ENCODE measurements at places on chromosomes 5 and 9. TPM values are rescaled to one million over a fixed set of nuclear protein-coding genes. Genes with fewer than 3 reads are reported as not detected.
A peak's percentile ranks its signal among the peaks of the same experiment; 100 is the strongest.

DNA sequence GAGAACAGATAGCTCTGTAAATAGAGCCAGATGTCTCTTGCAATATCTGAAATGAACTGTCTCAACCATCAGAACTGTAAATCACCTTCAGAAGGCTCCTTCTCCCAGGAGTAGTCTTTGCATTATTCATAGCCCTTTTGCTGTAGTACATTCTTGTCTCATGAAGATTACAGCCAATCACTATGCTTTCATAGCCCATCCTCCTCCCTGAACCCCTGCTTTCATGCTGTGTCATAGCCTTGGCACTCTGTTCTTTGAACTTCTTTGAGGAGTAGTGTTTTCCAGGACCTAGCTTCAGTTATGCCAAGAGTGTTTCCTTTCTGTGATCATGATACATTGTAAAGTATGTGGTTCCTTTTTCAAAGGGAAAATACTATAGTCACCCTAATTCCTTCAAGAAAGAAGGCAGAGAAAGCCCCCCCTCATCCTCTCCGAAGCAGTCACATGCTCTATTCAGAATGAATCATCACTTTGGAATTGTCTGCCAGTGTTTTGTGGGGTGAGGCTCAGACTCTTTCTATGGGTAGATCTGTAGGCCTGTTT lies 61.1 kb downstream of the GRIA1 start:
- H3K4me3 ChIP-seq: no peak overlapping the region
- DNase-seq: no peak
- H3K36me3 ChIP-seq: no peaks in the 10 kb centered on the region
- H3K27ac ChIP-seq: no peak overlapping the region

DNA sequence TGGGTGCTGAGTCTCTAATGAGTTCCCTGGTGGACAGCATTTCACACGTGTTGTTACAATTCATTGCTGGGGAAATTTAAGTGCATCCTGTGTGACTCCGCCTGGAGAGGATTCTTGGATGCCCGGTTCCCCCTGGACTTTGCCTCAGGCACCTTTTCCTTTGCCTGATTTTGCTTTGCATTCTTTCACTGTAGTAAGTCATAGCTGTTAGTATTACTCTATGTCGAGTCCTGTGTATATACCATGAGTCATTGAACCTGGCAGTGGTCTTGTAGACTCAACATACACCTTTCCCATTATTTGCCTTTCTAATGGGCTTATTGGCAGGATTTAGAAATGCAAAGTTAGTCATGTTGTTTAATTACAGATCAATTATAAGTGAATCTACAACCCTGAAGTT lies 81.9 kb upstream of the DHFR start:
- H3K27ac ChIP-seq: no peak overlapping the region
- H3K36me3 ChIP-seq: no peaks in the 10 kb centered on the region
- peaks cover 6% of the 10 kb centered on the region for H3K4me1 ChIP-seq
- no peaks in the 10 kb centered on the region for H3K27me3 ChIP-seq
- no peak for DNase-seq

DNA sequence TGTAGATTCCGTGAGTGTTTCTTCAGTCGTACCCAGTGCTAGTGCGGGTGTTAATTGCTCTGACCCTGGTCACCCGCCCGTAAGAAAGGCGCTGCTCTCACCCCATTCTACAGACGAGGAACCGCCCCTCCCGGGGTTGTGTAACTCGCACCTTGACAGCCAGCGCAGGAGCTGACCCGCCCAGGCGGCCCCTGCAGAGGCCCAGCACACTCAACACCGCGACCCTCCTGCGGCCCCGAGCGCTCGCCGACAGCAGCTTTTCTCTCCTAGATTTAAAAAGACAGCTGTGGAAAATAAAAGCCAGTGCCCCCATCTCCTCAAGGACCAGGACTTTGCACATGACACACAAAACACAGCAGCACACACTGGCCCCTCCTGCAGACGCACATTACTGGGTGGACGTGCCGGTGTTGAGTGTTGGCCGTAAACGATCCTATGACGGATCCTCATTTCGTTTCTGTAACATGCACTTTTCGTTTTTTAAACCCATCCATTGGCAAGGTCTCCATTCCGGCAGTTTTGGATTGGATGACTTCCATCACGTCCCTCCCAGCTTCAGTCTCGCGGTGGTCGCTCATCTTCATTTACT lies 22.9 kb downstream of the OR2V2 start:
- H3K27me3 ChIP-seq: peaks cover 25% of the 10 kb centered on the region
- H3K4me3 ChIP-seq: no peak overlapping the region
- no peaks in the 10 kb centered on the region for H3K36me3 ChIP-seq
- H3K4me1 ChIP-seq: peaks cover 9% of the 10 kb centered on the region

GRCh38 chr5:21856987-21857386 lies 996.2 kb downstream of the CDH12 start:
- no peaks in the 10 kb centered on the region for H3K27me3 ChIP-seq
- no peak overlapping the region for H3K27ac ChIP-seq
- no peak overlapping the region for H3K4me3 ChIP-seq
- H3K36me3 ChIP-seq: no peaks in the 10 kb centered on the region
- DNase-seq: no peak

DNA sequence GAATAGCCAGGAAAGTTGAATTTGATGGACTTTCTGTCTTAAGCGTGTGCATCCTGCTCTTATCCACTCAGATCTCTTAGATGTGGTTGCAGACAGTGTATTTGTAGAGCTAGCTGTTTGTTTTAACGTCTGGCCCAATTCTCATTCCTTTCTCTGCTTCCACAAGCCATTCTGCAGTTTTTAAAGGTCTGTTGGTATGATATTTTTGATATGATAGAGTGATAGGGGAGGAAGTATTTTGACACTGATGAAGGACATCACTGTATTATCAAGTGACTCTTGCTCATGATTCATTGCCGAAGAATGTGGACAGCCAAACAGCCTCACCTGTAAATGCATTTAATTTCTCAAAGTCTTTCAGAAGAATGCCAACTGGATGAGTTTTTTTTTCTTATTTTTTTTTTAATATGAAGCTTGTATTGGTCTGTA lies 4.5 kb downstream of the TJP2 start:
- DNase-seq: no peak
- H3K4me1 ChIP-seq: peaks cover 10% of the 10 kb centered on the region
- H3K27me3 ChIP-seq: peaks cover 14% of the 10 kb centered on the region
- no peak overlapping the region for H3K4me3 ChIP-seq

GRCh38 chr5:95983080-95983479 lies 21.4 kb upstream of the ELL2 start:
- DNase-seq: no peak
- H3K36me3 ChIP-seq: no peaks in the 10 kb centered on the region
- no peak overlapping the region for H3K4me3 ChIP-seq
- H3K27me3 ChIP-seq: no peaks in the 10 kb centered on the region

DNA sequence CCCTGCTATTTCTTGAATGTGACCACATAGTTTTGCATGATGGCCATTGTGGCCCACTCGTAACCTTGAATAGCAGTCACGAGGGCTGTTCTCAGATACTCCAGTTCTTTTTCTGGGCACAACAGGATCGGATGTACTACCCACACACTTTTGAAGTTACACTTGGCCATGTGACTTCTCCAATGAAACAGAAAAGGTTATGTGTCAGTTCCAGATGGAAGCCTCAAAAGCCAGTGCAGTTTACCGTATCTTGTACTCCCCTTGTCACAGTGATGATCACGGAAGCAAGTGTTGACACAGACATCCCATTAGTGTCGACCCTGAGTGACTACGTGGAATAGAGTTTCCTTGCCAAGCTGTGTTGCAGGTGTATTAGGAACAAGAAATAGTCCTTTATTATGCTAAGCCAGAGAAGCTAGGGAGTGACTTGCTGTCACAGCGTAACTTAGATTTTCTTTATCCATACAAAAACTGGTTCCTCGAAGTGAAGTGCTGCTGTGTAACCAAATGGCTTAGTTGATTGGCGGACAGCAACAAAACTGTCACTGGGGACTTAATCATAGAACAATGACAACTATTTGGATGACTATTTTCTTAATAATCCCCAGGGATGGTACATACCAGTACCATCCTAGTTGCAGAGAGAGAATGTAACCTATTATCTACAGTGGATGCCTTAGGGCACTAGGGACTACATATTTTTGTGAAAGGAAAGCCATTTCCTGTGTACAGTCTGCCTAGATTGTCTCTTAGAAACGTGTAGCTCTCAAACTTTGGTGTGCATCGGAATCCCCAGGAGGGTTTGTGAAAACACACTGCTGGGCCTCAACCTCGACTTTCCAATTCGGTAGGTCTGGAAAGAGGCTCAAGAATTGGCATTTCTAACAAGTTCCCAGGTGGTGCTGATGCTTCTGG lies 90.1 kb upstream of the DMRT1 start:
- peaks cover 10% of the 10 kb centered on the region for H3K4me1 ChIP-seq
- no peak overlapping the region for H3K27ac ChIP-seq
- H3K4me3 ChIP-seq: no peak overlapping the region
- DNase-seq: no peak
- H3K27me3 ChIP-seq: no peaks in the 10 kb centered on the region
- no peaks in the 10 kb centered on the region for H3K36me3 ChIP-seq

- no peak for DNase-seq
- H3K4me3 ChIP-seq: no peak overlapping the region
- H3K27me3 ChIP-seq: no peaks in the 10 kb centered on the region
- H3K27ac ChIP-seq: no peak overlapping the region
- no peaks in the 10 kb centered on the region for H3K36me3 ChIP-seq
These were observed 79.8 kb downstream of the MROH2B start for GRCh38 chr5:40991168-40991980.

Gene ARAP3
- 1.2 TPM for total RNA-seq

DNA sequence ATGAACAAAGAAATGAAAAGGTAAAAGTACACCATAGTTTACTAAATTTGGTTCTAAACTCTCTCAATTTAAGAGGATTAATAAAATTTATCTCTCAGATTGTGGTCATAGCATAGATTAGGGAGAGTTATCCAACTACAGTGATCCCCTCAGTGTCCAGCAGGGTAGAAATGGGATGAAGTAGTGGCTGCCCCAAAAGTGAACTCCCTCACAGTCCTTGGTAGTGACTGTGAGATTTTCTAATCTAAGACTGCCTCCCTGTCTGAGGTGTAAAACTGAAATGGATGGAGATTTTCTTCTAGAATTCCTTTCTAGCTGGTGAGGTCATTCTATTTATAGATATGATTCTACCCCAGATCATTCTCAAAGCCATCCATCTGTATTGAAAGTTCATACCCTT lies 455.5 kb downstream of the ACTL7B start:
- H3K4me1 ChIP-seq: no peaks in the 10 kb centered on the region
- no peak for DNase-seq
- H3K27ac ChIP-seq: no peak overlapping the region
- no peaks in the 10 kb centered on the region for H3K27me3 ChIP-seq

DNA sequence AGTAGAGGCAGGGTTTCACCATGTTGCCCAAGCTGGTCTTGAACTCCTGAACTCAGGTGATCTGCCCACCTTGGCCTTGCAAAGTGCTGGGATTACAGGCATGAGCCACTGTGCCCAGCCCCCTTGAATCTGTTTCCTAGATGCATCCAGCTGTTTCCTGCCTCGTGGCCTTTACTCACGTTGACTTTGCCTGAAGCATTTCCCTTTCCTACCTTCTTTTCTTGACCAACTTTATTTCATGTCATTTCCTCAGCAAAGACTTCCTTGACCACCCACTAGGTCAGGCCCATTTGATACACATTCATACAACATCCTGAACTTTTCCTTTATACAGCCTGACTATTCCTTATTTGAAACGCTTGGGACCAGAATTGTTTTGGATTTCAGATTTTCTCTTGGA lies 51.0 kb downstream of the DOCK2 start:
- no peaks in the 10 kb centered on the region for H3K27me3 ChIP-seq
- no peak overlapping the region for H3K27ac ChIP-seq
- DNase-seq: no peak
- H3K36me3 ChIP-seq: peaks cover 22% of the 10 kb centered on the region
- no peak overlapping the region for H3K4me3 ChIP-seq

GRCh38 chr5:42250-42649 lies 49.7 kb upstream of the PLEKHG4B start:
- no peak overlapping the region for H3K4me3 ChIP-seq
- no peaks in the 10 kb centered on the region for H3K27me3 ChIP-seq
- no peaks in the 10 kb centered on the region for H3K4me1 ChIP-seq
- no peaks in the 10 kb centered on the region for H3K36me3 ChIP-seq

- no peak overlapping the region for H3K4me3 ChIP-seq
These were observed 205.2 kb downstream of the PIK3R1 start for GRCh38 chr5:68420476-68421344.

DNA sequence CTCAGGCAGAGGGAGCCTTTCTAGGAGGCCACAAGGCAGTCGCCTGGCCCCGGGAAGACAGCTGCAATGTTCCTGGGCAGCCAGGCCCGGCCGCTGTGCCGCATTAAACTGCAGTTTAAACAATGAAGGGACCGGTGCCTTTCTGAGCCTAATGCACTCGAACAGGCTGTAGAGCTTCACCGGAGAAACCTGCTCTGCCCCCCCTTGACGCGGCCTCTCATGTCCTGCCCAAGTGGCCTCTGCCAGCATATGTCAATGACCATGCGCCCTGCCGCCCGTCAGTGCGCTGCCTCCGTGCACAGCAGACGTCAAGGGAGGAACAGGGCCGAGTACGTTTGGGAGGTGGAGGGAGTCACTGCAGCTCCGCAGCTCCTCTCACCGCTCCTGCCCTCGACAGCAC lies 38.4 kb upstream of the BARHL1 start:
- no peak overlapping the region for H3K4me3 ChIP-seq
- no peaks in the 10 kb centered on the region for H3K36me3 ChIP-seq
- H3K27me3 ChIP-seq: no peaks in the 10 kb centered on the region
- no peak overlapping the region for H3K27ac ChIP-seq
- H3K4me1 ChIP-seq: no peaks in the 10 kb centered on the region

Gene SLC6A3
- not detected for total RNA-seq

GRCh38 chr5:176529741-176530141 lies 7.5 kb downstream of the RNF44 start:
- H3K4me3 ChIP-seq: no peak overlapping the region
- peak overlapping the region; percentile 48 for H3K27ac ChIP-seq

DNA sequence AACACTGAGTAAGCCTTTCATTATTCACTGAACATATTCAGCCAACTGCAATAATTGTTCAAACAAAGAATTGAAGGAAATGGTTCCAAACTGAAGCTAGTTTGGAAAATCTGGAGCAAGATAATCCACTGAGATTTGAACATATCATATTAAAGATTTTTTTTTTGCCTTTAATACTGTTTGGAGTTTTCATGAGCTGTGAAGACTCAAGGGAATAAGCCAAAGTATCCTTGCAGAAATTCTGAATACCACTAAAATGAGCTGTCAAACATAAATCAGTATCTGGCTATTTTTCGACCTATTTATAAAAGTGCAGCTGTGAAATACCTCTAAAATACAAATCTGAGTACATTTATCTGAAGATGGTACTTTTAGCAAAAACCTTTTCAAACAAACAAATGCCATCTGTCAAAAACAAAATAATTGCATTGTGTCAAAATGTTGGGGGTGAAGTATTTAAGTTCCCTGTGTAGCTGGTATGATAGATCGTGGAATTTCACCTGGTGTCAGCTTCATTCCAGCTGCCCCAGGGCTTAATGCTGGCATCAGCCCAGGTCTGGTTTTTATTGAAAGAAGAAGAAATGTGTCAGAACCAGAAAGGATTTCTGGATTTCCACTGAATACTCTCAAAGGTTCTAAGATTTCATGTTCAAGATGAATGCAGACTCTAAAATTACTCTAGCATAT lies 149.0 kb upstream of the GRAMD2B start:
- no peak overlapping the region for H3K27ac ChIP-seq
- DNase-seq: no peak
- no peaks in the 10 kb centered on the region for H3K36me3 ChIP-seq
- no peaks in the 10 kb centered on the region for H3K4me1 ChIP-seq
- no peak overlapping the region for H3K4me3 ChIP-seq

Gene SHOC1
- total RNA-seq: not detected

All from T-cell (primary cell).